Activated T-cell treated with anti-CD3 and anti-CD28 coated beads, Interleukin-2, amount 50 U/mL, for 24 hours (primary cell): ENCODE measurements at places on chromosomes 5 and 9.

- no peak for DNase-seq
Observed at GRCh38 chr9:20270161-20270560, 352.1 kb downstream of the MLLT3 start.

DNA sequence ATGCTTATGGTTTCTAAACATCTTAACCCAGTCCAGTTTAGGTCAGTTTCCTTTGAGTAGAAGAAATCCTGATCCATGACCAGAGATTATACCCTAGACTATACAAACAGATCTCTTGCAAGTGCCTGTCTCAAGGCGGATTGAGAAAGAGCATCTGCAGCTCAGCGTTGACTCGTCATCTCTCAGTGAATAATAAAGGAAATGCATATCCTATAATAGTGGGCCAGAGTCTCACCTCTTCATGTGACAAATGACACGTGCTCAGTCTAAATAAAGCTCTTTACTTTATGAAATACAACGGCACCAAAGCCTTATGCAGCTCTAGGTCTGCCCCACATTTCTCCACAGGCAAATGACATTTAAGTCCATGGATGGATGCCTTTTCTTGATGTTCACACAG is 179.4 kb upstream of the NR3C1 start:
- no peak for DNase-seq

- DNase-seq: no peak
Observed at GRCh38 chr9:136316896-136317676, 10.3 kb upstream of the GPSM1 start.

DNA sequence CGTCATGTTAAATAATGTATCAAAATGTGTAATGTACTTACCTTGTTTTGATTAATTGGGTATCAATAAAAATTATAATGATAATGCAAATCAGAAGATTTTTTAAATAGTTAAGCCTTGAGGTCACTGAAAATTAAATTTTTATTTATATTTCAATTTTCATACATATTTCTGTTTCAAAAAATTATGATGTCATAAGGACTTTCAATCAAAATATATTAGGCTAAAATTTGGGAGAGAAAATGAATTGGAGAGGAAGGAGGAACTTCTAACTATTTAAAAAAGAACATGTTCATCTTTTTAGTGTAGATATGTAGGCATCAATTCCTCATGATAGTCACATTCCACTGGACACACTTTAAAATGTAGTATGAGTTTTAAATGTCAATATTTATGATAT is 29.1 kb upstream of the ERAP1 start:
- DNase-seq: no peak

DNA sequence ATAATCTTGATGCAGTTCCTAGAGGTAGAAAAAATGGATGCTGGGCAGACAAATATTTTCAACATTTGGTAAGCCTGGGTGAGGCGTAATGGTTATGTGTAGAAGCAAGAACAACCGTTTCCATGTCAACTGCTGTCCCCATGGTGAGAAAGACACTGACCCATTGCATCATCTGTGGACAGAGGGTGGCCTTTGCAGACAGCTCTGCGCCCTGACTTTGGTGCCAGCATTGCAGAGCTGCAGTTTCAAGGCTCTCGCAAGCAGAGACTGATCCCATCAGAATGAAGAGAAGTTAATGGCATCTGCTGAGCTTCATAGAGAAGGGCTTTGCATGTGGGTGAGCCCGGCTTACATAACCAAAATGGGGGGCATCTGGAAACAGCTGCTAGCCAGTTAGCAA is 179.0 kb upstream of the ADRA1B start:
- DNase-seq: no peak

- peak; percentile 6 for DNase-seq
Observed at GRCh38 chr9:89796606-89797005, 191.8 kb downstream of the GADD45G start.

DNA sequence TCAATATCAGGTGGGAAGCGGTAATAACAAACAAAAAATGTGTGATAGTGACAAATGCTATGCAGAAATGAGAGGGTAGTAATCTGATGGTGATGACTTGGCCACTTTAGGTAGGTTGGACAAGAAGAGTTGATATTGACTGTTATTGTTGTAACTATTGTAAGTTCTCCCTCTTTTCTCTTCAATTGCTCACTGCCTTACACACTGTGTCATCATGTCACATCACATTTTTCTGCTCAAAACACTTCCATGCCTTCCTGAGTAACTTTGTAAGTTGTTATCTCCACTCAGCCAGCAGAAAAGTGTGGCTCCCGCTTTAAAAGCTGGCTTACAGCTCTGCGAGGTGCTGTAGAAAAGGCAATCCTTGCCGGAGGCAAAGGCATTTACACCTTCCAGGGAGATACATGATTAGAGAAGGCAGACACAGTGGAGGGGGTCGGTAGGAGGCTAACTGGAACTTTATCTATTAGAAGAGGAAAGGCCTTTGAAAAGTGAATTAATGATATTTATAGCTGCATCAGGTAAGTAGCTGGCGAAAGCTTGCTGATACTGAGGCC is 85.2 kb upstream of the CLINT1 start:
- no peak for DNase-seq

DNA sequence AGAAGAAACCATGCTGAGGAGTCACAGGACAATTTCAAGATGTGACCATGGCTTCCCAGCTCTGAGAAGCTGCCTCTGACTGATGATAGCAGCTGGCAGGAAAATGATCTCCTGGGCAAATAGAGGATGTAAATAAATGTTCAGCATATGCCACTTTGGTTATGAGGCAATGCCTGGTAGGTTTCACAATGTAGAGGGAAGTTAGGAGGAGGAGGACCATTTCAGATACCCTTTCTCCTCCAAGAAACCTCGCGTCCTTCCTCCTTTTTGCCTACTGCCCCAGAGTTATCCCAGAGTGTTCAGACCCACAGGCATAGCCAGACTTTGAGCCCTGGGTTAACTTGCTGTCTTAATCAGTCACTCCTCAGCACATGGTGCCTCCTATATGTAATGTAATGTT is 541.6 kb upstream of the DAP start:
- no peak for DNase-seq

- peak; percentile 22 for DNase-seq
Observed at GRCh38 chr5:1471240-1471853, 26.1 kb upstream of the SLC6A3 start.

DNA sequence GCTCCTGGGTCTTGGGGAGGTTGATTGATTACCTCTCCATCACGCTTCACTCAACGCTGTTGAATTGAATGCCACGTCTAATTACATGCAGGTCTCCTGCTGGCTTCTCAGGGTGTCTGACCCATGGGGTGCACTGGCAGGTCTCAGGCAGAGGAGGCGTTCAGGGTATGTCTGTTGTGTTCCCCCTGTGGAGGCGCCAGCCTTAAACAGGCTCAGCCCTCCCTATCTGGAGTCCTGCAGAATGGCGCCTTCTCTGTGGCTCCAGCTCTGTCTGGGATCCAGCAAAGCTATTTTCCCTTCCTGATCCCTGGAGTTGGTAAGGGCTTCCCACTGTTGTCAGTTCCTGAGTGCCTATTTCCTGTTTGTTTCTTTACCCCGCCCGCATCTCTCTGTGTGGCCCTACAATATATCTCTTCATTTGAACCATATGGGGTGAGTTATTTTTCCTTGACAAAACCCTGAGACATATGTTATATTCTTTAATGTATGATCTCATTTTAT is 150.0 kb downstream of the NTRK2 start:
- DNase-seq: no peak

DNA sequence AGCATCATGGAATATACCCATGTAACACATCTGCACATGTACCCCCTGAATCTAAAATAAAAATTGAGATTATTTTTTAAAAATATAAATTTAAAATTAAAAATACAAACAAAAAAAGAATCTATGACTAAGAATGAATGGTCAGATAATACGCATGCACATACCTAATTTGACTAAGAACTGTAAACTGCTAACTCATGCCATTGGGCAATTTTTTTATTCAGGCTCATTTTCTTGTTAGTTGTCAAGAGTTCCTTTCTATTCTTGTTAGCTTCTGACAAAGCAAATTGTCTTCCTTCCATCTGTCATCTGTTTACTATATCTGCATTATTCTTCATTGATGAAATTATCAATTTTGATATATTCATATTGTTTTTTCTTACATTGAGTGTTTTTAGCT is 69.5 kb upstream of the HAND1 start:
- DNase-seq: no peak

GRCh38 chr5:176723440-176723839 is 76.2 kb downstream of the TSPAN17 start:
- no peak for DNase-seq

DNA sequence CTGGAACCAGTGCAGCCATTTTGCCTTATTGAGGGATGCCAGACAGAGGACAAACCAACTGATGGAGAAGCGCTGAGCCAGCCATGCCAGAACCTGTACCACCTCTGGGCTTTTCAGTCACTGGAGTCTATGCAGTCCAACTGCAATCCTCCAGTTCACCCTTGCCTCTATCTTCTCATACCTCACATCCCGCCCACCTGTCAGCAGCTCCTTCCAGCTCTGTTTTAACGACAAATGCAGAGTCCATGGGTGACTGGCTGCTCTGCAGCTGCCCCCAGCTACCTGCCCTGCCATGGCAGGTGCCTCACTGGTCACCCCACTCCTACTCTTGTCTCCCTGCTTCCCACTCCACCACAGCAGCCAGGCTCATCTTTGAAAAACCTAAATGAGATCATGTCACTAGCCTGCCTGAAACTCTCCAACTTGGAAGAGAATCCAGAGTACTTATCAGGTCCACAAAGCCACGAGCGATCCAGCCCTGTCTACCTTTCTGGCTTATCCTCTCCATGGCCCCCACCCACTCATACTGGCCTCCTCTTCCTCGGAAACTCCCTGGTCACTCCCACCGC is 14.0 kb upstream of the ACSL6 start:
- DNase-seq: peak; percentile 34

DNA sequence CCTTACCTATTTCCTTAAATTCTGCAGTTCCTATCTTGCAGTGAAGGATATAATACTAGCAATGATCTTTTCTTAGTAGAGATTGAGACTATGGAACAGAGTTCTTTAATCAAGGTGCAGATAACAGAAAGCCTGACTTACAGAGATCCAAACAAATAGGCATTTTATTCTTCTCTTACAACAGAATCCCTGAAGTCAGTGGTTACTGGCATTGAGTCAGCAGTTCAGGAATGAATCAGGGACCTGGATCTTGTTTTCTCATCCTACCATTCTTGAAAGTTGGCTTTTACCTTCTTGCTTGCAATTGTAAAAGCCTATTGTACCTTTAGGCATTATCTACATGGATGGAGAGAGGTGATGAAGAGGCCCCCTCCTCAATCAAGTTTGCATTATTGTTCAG is 47.5 kb upstream of the TLE4 start:
- DNase-seq: no peak

- DNase-seq: no peak
Observed at GRCh38 chr5:144032375-144032774, 138.1 kb downstream of the YIPF5 start.

GRCh38 chr5:6542421-6543345 is 90.2 kb downstream of the NSUN2 start:
- DNase-seq: no peak

- no peak for DNase-seq
Observed at GRCh38 chr9:98957826-98958225, 14.1 kb downstream of the COL15A1 start.

GRCh38 chr5:67085616-67086015 is 111.0 kb downstream of the CD180 start:
- DNase-seq: no peak

DNA sequence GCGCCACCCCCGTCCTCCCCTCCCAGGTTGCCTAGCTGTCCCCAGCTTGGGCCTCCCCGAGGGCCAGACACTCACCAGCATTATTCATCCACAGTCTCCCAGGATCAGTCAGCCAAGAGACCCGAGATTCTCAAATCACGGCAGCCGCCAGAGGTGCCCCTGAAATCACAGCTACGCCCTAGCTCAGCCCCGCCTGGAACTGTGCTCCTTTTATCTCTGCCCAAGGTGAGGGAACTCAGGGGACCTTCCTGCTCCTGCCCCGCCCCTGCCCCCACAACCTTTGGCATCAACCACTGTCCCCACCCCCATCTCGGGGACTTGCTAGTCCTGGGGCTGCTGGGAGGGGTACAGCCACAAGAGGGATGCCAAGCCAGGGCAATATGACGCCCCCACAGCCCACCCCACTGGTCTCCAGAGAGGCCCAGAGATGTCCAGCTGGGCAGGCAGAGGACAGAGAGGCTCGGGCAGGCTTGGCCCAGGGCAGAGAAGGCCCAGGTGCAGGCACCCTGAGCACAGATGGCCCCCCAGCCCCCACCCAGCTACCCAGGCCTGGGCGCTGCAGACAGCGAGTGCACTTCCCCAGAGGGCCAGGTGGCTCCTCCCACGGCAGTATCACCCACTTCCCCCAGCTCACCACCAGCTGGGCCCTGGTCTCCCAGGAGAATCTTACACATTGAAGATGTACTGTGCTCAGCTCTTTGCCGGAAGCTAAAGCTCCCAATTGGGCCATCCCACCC is at the start of gene FUT7:
TSS of gene FUT7 (minus strand) at position 185 of the 737 bp plus-strand sequence. CDS start at position 88, 97 bp downstream.
- DNase-seq: peak; percentile 60

GRCh38 chr5:14445576-14446290 is 135.9 kb upstream of the OTULINL start:
- no peak for DNase-seq

DNA sequence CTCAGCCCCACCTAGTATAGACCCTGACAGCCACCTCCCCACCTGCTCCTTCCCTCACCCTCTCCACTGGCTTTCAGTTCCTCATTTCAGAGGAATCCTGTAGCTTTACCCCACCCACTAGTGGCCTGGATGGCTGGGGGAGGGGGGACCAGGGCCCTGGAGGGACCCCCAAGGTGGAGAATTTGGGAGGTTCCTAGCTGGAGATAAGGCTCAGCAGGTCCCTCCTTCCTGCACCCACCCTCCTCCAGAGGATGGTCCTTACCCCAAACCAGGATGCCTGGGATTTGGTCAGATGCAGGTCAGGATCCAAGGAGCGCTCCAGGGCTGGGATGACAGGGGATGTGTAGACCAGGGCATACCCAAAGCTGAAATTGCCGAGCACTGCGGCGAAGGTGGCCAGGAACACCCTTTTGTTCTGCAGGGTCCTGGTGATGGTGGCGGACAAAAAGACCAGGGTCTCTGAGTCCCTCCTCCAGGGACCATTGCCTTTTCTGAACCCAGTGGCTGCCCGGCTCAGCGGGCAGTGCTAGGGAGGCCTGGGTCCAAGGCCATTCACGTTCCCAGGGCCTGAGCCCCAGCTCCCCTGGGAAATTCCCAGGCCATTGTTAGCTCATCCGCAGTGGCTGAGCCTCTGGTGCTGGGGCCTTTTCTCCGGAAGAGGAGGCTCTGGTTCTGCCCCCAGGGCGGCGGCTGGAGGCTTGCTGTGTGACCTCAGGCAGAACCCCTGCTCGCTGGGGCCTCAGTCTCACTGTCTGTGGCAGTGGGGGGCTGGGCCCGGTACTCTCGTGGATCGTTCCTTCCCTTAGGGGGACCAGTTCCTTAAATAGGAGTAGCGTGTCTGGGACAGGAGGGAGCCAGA is 678 bp downstream of the SLC2A6 start:
- no peak for DNase-seq

GRCh38 chr5:157143127-157143971 is 684 bp upstream of the MED7 start:
- DNase-seq: peak; percentile 67

GRCh38 chr9:69918322-69918721 is 97.7 kb downstream of the CFAP95 start:
- no peak for DNase-seq

DNA sequence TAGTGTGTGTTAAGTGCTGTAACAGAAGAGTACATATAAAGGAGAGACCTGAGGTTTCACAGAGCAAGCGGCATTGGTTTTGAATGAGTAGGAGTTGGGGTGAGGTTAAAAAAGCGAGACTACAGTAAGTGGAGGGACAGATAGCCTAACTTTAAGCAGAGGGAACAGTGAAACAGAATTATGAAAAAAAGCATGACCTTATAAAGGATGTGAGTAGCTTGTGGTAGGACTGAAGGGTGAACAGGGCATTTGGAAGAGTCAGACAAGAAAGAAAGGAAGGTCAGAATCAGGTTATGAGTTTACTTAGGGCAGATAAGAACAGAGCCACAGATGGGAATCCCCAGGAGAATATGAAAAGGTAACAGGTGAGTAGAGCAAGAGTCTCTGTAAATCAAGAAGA is 22.5 kb downstream of the MSANTD3 start:
- no peak for DNase-seq
